ENCODE measurements at places on chromosomes 4 and X.

DNA sequence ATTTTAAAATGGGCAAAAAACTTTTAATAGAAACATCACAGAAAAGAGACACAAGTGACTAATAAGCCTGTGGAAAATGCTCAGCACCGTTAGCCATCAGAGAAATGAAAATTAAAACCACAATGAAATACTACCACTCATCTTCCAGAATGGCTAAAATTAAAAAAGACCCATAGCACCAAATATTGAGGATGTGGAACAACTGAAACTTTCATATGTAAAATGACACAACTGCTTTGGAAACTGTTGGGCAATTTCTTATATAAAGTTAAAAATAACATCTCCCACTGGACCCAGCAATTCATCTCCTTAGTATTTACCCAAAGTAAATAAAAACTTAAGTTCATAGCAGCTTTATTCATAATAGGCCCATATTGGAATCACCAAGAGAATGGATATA is 94.2 kb downstream of the TENM3 start:
- no peak for DNase-seq

DNA sequence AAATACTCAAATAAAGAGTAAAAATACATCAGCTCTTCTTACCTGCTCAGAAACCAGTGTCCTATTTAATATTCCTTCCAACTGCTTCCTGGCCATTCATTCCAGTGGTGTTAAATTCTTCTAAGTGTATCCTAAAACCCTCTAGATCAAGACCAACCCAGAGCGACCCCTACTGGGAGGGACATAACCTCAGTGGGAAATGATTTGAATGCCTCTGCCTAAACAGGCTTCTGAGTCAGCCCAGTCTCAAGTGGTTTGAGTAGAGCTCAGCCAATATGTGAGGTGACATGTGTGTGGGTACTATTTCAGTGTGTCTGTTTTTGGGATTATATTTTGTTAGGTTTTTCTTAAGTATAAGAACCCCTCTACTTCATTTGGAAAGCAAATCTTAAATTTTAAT is 133.6 kb upstream of the ARHGEF9 start:
- no peak for DNase-seq

DNA sequence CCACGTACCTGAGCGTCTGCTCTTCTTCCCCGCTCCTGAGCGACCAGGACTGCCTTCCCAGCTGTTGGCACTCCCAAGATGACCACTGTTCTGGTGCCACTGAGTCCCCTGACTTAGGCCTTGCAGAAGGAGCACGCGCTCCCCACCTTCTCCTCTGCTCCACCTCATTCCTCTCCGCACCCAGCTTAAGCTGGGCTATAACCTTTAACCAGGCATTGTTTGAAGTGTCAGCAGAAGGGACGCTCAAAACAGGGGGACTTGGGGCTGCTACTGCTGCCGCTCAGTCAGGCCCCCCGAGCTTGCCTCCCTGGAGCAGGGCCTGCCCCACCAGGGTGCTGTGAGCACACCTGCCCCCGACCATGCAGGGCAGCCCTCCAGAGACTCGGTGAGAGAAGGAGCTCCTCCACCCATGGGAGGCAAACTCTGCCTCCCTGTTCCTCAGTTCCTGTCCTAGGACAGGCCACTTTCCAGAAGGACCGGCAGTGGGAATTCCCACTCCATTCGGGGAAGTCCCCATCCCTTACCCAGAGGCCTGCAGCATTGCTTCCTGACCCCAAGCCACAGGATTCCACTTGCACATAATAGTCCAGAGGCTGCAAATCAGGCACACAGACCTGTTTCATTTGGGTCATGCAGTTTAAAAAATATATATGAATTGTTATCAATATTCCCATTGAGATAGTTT is 99.7 kb upstream of the ENPP6 start:
- no peak for DNase-seq

GRCh38 chr4:57763070-57763469 is 652.9 kb upstream of the IGFBP7 start:
- no peak for DNase-seq

DNA sequence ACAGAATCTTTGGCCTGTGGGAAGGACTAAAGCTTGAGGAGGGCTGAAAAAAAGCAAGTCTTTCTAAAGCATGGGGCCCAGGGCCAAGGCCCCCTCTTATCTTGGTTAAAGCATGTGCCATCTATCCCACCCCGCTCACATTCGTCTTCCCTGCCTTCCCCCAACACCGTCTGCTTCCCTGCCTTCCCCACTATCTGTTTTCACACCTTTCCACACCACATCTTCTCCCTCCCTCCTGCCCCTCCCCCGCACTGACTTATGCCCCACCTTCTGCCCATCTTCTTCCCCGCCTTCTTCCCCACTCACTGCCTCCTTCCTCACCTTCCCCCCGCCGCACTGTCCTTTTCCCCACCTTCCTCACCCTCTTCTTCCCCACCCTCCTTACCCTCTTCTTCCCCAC is 890 bp upstream of the NAP1L5 start:
- no peak for DNase-seq

DNA sequence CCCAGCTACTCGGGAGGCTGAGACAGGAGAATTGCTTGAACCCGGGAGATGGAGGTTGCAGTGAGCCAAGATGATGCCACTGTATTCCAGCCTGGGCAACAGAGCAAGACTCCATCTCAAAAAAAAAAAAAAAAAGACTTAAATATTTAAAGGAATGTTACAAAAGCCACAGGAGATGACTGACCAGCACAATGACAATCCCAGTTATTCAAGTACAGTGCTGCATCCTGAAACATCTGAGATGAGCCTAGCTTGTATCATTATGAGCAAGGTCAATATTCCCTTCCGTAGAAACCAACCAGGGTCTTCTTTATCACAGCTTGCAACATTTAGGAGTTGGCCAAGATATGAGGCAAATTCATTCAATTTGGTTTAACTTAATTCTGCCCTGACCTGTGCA is 38.6 kb downstream of the LNX1 start:
- DNase-seq: no peak

DNA sequence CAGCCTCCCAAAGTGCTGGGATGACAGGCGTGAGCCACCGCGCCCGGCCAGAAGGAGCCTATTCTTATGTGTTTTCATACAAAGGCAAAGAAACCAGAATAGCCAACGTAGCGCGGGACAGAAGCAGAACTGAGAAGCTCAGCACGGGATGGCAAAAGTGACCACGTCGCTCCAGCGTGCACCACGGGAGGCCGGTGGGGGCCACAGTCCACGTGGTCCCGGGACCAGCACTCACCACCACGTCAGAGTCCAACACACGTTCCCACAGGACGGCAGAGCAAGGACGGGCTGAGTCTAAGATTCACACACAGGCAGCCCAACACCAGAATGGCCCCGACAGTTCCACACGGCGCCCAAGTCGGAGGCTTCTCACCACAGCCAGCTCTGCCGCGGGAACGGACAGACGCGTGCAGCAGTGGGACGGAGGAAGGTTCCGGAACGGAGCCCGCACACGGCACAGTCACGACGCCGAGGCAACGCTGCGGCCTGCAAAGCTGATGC is 18.8 kb upstream of the GTPBP6 start:
- DNase-seq: no peak

- no peak for DNase-seq
Observed at GRCh38 chr4:82381235-82381634, 7.4 kb upstream of the HNRNPD start.

DNA sequence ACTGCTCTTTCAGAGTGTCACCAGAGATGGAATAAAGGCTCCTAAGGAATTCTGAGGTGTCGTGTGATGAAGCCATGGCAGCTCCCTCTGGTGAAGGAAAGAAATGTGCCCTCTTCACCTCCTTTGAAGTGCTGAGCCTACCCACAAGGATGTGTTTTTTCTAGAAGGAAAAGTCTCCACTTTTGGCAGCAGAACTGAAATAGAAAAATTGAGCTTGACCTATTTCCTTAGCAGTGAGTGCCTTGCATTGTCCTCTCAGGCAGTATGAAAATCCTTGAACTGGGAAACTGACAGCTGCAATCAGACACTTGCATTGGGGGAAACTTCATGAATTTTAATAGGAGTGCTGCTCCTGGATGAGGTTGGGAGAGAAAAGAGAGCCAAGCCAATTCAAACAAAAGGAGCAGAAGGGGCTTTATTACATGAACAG is 95.2 kb downstream of the DCLK2 start:
- DNase-seq: no peak

- no peak for DNase-seq
Observed at GRCh38 chr4:150415213-150415612, 166.7 kb upstream of the MAB21L2 start.

- DNase-seq: no peak
Observed at GRCh38 chr4:185119927-185120630, 23.0 kb upstream of the SLC25A4 start.

DNA sequence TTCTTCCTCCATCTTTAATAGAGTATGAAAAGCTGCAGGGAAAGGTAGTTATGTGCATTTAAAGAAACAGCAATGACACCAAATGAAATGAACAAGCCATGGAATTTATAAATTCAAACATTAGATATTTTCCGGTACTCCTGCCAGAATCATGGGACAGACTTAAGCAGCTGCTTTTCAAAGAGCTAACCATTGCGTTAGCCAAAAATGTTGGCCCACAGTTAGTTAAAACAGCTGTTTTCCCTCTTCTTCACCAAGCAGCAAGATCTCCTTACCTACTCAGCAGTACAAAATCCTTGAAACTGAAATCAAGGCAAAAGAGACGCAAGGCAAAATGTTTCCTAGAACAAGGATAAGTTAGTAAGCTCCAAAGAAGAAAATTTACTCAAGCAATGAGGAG is 64.0 kb downstream of the MANBA start:
- DNase-seq: no peak

DNA sequence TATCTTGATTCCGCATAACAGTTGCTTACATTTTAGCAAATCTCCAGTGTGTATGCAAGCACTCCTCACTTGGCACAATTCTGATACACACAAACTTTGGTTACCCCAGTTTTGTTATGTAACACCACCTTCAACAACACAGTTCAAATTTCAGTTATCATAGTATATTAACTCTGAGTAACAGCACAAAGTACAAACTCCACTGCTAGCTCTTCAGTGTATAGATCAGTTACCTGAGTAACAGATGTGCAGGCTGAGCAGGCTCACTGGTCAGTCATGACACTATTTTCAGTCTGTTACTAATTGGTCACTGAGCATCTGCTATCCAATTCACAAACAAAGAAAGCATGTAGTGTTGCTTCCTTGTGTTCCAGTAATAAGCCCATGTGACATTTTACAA is 55.4 kb downstream of the PKD2 start:
- DNase-seq: no peak

GRCh38 chr4:99438405-99438780 is 3.3 kb upstream of the ADH7 start:
- no peak for DNase-seq

- DNase-seq: no peak
Observed at GRCh38 chrX:114717921-114718320, 134.0 kb downstream of the HTR2C start.

DNA sequence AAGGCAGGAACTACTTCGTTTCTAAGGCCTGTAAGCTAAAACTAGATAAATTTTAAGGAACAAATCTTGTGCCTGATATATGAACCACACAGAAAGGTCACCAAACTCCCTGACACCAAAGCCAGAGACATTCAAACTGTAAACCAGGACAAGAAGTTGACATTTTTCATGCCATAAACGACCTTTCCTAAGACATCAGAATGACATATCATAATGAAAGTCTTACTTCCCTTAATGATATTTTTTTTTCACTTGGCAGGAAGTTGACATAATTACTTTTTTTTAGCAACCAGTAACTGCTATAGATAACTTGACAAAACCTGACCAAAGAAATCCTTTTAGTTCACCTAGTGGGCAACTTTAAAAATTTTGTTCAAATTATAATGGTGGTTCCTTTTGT is 231.5 kb upstream of the AGTR2 start:
- no peak for DNase-seq

GRCh38 chrX:10923466-10923865 is 187.7 kb upstream of the HCCS start:
- no peak for DNase-seq

DNA sequence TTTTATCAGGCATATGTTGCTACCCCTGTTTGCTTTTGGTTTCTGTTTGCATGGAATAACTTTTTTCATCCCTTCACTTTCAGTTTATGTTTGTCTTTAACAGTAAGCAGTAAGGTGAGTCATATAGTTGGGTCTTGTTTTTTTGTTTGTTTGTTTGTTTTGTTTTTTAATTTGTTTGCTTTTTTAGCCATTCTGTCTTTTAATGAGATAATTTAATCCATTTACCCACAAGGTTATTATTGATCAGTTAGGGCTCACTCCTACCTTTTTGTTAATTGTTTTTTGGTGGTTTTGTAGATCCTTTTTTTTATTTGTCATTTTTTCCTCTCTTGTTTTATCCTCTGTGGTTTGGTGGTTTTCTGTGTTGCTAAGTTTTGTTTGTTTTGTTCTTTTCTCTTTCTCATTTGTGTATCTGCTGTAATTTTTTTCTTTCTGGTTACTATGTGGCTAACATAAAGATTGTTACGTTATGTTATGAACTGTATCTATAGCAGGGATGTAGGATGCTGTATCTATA is 379.5 kb upstream of the MAD2L1 start:
- no peak for DNase-seq
